ENCODE measurements at places on chromosomes 3 and 15.

- no peak for DNase-seq
These were observed 1050.6 kb upstream of the ALCAM start for GRCh38 chr3:104316118-104316517.

- DNase-seq = peak; percentile 10
These were observed 21.4 kb upstream of the NR2C2 start for GRCh38 chr3:14925729-14926591.

GRCh38 chr3:128490915-128491690 lies 1.9 kb downstream of the GATA2 start:
- DNase-seq = no peak

GRCh38 chr3:31452495-31453106 lies 80.1 kb upstream of the STT3B start:
- DNase-seq = no peak

DNA sequence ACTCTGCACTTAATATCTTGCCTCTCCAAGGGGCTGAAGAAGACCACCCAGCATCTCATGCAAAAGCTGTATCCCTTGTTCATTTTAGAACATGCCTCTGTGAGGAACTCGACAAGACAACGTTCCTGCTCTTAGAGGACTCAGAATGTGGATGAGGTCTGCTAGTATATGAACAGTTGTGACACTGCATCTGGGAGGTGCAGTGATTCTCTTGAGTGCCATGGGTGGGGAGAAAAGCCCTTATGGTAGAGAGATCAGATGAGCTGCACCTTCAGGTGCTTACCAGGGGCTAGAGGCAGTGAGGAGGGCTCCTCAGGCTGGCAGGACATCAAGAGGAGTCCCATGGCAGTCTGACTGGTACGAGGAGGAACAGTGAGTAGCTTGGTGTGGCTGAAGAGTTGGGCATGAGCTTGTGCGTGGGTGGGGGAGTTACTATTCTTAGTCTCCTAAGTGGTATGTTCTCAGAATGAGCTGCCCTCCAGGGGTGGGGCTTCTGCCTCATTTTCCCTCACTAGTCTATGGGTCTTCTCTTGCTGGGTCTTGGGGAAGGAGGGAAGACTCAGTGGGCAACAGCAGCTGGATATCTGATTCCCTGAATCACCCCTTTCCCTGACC lies 56.7 kb upstream of the ATP2B2 start:
- no peak for DNase-seq

DNA sequence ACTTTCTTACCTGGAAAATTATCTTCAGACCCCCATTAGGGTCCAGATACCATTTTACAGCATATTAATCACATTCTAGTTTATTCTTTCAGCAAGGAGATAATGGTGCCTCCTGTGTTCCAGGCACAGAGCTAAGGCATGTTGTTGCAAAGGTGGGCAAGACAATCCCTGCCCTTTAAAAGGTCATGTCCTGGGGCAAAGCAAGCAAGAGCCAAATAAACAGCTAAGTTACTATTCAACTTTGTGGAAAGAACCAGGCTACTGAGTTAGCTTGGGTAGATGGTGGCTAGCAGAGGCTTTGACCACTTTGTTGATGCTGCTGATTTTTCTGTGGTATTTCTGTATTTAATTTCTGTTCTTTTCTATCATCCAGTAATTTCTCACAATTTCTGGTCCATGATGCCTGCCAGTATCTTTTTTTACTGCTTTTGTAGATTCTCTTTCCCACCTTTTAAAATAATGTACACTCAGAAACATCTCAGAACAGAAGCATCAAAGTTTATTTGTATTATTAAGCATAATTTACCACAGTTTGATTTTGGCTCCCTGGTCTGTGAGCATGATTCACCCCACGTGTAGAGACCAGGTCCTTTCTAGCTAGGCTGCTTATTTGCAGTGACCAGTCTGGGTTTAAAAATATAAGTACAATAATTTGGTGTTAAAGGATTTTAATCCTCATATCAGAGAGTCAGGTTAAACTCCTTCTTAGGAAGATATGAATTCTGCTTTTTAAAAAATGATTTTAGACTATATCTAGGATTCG lies 71.5 kb downstream of the LRRC28 start:
- no peak for DNase-seq

DNA sequence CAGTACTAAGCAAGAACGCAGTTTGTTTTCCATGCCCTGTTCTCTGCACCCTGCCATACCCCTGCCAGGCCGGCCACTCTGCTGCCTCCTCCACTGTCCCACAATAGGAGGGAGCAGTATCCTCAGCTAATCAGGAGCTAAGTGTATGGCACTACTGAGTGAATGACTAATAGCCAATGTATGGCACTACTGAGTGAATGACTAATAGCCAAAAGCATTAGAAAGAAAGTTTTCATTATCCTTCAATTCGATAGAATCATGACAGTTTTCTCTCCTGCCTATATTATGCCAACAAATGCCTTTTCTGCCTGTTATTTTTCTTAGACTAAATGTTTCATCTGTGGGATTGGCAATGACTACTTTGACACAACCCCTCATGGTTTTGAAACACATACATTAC lies 107.5 kb upstream of the CHRM5 start:
- DNase-seq = no peak

DNA sequence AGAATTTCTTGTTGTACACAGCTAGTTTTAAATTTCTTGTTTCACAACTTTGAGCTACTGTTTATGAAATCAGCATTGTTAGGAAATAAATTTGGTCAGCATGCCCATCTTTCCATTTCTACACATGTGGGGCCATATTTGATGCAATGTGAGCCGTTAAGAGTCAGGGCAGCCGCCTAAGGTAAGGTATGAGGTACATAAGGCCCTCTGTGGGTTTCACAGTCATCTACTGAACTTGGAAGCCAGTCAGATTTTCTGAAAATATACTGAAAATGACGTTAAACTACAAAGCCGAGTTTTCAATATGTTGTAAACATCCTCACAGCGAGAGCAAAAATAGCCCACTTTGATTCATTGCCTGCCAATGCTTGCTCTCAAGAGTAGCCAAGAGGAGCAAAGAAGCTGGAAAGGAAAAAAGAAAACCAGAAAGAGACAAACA lies 94.7 kb upstream of the PDZRN3 start:
- no peak for DNase-seq

DNA sequence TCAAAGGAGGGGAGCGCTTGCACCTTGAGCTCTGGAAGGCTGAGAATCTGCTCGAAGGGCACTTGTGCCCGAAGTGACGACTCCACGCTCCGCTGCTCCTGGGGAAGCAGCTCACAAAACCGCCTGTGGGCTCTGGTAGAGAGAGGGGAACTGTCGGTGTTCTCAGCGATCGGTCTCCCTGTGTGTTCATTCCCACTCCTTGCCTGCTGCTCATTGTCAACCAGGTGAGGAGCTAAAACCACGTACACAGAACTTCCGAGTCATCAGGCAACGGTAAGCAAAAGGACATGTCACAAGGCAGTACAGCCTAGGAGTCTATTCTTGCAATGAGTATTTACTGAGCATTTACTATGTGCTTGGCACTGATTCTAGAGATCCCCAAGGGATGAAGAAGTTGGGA lies 1.5 kb downstream of the CIB1 start:
- no peak for DNase-seq

DNA sequence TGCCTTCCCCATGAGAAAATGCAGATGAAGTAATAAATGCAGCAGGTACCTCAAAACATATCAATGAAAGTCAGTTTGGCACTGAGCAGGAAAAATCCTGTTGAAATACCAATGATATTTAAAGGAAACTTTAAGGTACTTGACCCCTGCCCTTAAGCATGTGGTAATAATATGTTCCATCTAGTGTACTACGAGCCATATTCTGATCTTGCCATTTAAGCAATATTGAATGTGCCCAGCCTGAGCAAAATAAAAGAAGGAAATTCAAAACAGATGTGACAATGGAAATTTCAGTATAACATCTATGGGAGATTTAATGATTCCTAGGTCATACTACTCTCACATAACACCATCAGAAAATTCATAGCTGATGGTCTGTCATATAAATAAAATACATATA lies 191.8 kb upstream of the CGNL1 start:
- DNase-seq = no peak

- DNase-seq = no peak
These were observed 168.9 kb downstream of the ATP10A start for GRCh38 chr15:25694239-25694584.

DNA sequence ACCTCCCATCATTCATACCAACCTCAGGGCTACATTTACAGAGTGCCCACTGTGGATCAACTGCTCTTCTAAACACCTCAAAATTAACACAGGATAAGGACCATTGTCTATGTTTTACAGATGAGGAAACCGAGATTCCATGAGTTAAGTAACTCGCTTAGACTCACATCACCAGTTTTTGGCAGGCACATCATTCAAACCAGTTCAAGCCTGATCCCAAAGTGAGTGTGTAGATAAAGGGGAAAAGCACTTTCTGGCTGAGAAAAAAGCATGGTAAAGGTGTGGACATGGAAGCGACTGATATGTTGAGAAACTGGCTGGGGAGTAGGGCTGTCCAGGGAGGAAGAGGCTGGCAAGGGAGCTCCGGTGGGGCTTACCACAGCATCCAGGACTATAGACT lies 193.7 kb upstream of the RORA start:
- no peak for DNase-seq

- DNase-seq = no peak
These were observed 15.5 kb downstream of the SLCO2A1 start for GRCh38 chr3:134014270-134014669.

GRCh38 chr3:119343719-119344118 lies 49.5 kb downstream of the ARHGAP31 start:
- DNase-seq = no peak

GRCh38 chr15:95127356-95127755 lies 896.0 kb downstream of the MCTP2 start:
- DNase-seq = no peak

DNA sequence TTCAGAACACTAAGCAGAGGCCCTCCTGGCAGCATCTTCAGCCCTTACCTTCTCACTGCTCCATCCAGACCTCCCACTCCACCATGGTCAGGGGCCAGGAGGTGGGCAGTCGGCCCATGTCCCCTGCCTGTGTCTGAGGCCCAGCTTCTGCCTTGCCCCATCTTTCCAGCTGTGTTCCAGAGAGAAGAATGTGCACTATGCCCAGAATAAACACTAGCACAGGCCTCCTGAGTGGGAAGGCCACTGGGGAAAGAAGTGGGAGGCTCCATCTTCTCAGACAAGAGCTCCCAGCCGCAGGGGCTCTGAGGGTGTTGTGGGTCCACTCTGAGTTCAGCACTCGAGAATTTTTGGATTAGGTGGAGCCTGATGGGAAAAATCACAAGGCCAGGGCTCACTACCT lies 44.5 kb downstream of the ADCY5 start:
- DNase-seq = no peak

GRCh38 chr15:94233441-94233840 lies 2.1 kb downstream of the MCTP2 start:
- no peak for DNase-seq

- no peak for DNase-seq
These were observed 165.0 kb downstream of the NR1D2 start for GRCh38 chr3:24110051-24110450.

DNA sequence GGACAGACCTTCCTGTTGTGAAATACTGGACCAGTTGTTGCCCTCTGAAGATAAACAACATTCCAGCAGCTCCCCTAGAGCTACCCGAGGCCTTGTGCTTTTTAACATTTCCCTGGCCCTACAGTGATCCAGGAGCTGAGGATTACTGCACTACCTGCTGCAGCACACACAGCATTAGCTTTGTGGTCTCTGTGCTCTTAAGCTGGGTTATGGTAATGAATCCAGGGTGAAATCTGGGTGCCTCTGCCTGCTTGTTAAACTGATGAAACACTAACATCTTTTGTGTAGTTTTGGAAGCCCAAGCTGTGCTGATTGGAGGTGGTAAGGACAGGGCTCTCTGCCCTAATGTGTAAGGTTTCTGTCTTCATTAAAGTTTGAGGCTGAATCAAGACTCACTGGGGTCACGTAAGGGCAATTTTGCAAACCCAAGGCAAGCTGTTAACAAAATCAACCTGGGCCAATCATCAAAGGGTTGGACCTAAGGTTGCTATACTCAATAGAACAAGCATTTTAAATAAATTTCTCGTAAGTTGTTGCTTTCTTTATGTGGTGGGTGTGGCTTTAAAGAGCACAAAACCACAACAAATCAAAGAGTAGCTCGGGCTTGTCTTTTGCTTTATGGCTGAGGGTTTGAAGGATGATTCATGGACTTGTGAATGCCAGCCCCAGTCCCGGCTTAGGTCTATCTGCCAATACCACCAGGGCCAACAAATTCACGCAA lies 183.9 kb downstream of the TPRG1 start:
- DNase-seq = no peak

- no peak for DNase-seq
These were observed 71.3 kb downstream of the MESD start for GRCh38 chr15:80918196-80918783.

DNA sequence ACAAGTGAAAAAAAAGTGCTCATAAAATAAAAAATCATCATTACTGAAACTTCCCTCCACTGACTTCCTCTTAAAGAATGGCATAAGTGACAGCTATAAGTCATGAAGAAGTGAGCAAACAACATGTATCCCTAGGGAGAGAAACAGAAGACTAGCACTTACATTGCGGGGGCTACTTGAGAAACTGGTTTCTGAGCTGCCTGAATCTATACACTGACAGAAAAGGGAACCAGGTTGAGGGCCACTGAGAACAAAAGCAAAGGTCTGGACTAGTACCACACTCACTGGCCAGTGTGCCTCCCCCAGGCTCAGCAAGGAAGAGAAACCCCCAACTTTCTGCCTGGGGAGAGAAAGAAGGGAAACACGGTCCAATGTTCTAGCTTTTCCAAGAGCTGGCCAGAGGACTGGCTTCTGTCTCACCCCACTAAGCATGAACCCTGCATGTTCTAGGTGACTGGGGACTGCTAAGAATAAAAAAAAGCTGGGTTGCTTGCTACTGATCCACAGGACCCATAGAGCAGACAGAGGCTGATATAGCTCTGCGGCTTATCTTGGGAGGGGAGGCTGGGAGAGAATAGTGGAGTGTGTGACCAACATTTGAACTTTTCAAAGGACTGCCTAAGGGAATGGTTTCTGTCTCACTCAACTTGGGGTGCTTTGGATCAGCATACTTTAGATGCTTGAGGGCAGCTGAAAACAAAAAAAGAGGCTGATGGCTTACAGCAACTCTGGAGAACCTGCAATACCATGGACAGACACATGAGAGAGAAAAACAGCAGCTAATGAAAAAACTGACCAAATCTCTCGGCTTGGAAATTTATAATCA lies 8.1 kb downstream of the RAD18 start:
- no peak for DNase-seq

GRCh38 chr3:112778353-112778948 lies 68.2 kb downstream of the CD200R1L start:
- DNase-seq = no peak

GRCh38 chr15:40985541-40986330 lies 32.5 kb downstream of the CHAC1 start:
- DNase-seq = no peak

- DNase-seq = no peak
These were observed 262.1 kb downstream of the IGSF11 start for GRCh38 chr3:118772547-118773011.

GRCh38 chr3:187208159-187208558 lies 10.9 kb downstream of the RTP1 start:
- DNase-seq = no peak

- no peak for DNase-seq
These were observed 5.6 kb downstream of the RAB8B start for GRCh38 chr15:63194880-63195568.

GRCh38 chr15:82197733-82198594 lies 64.6 kb downstream of the EFL1 start:
- peak; percentile 91 for DNase-seq

Measured in amygdala (tissue), 56 donors.